Left renal pelvis (tissue), 4 donors: ENCODE measurements at places on chromosomes 6 and 20.

- no peak for DNase-seq
These were observed 42.6 kb downstream of the DSE start for GRCh38 chr6:116413357-116413756.

DNA sequence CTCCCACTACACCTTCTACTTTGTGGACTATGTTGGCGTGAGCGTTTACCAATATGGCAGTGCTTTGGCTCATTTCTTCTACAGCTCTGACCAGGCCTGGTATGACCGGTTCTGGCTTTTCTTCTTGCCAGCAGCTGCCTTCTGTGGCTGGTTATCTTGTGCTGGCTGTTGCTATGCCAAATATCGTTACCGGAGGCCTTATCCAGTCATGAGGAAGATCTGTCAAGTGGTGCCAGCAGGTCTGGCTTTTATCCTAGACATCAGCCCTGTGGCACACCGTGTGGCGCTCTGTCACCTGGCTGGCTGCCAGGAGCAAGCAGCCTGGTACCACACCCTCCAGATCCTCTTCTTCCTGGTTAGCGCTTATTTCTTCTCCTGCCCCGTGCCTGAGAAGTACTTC lies 16.5 kb upstream of the EFHC1 start:
- DNase-seq, result no peak

DNA sequence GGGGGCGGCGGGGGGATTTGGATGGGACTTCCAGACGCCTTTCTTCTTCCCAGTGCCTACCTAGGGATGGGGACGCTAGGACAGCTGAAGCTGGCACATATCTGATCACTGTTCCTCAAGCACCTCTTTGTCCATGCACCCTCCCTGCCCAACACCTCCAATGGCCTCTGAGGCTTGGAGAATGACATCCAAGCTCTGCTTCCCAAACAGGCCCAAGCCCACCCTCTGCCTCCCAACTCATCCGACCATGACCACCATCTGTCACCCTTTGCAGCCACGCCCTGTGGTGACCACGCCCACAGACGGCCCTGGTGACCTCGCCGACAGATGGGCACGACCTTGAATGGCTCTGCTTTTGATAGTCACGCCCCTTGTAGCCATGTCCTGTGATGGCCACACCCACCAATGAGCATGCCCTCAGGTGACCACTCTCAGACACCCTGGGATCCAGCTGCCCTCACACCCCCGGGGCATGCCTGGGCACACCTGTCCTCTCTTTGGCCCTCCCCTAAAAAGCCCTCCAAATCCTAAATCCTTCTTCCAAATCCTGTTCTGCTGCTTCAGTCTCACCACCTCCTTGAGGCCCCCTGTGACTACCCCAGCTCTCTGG lies 51.0 kb downstream of the SSR1 start:
- no peak for DNase-seq

- peak; percentile 27 for DNase-seq
These were observed 29.5 kb downstream of the CDYL start for GRCh38 chr6:4805553-4806336.

GRCh38 chr6:14458669-14459266 lies 341.2 kb downstream of the CD83 start:
- no peak for DNase-seq

DNA sequence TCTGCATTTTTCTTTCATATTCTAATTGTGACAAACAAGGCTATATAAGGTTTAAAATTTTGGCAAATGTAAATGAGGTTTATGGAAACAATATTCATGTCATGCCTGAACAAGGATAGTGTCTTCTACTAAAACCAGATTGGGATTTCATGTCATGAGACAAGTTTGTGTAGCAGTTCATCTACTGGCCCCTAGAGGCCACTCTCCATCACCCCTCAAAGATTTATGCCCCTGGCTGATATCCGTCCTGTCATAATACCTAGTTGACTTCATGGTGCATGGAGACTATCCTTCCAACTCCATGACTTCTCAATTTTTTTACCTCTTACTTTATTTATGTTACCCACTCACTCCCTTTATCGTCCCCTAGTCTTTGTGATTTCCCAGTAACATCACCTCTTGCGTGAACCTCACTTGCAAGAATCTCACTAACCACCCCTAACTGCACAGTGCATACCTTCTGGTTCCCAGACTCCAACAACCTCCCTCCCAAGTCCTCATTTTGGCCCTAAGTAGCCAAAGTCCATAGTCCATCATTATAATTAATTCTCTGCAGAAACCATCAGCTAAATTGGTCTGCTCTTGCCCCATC lies 179.8 kb downstream of the TASP1 start:
- DNase-seq, result no peak

DNA sequence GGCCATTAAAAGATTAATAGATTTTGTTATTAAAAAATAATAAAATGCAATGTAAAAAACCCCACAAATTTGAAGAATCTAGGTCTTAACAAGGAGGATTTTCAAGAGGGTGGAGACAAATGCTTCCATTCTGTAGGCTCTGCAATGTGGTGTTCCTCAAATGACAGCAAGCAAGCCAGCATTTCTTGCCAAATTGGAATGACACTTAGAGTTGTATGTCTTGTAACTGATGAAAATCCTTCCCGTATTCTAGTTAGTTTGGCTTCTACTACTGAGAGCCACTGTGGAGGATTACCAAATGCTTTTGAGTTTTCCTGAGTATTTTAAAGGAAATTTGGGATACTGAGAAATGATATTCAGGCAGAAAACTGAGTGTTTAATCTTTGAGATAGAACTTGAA lies 1225.5 kb upstream of the CITED2 start:
- no peak for DNase-seq

GRCh38 chr6:10613723-10614122 lies 80.7 kb downstream of the C6orf52 start:
- DNase-seq, result no peak
